ENCODE measurements at places on chromosomes 4 and X. TPM values are rescaled to one million over a fixed set of nuclear protein-coding genes. Genes with fewer than 3 reads are reported as not detected.

Gene CFAP99
- 0.32 TPM for total RNA-seq

GRCh38 chrX:43656005-43656494, at the start of gene MAOA:
Gene MAOA, plus strand, starts transcription at chrX:43656299. Its CDS starts 43 bp downstream, at chrX:43656342.
- DNase-seq, result peak; percentile 41

DNA sequence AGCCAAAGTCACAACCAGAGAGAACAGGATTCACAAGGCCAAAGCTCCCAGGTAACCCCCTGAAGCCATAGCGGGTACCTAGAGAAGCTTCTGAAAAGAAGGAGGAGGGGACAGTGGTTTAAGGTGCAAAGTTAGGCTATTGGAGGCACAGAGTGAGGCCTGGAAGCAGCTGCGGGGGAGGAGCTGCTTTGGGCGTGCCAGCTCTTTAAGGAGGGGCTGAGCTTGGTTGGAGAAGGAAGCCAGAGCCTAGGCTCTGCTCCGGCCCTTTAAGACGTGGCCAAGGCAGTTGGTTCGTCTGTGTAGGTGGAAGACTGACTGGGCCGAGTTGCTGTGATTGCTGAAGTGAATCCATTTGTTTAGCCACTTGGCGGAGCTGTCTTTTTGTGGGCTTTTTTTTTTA, 1.5 kb downstream of the KLF8 start:
- DNase-seq, result no peak

GRCh38 chr4:8227201-8227770, 28.2 kb downstream of the SH3TC1 start:
- DNase-seq, result no peak
